ENCODE measurements at places on chromosomes 6 and 20.

DNA sequence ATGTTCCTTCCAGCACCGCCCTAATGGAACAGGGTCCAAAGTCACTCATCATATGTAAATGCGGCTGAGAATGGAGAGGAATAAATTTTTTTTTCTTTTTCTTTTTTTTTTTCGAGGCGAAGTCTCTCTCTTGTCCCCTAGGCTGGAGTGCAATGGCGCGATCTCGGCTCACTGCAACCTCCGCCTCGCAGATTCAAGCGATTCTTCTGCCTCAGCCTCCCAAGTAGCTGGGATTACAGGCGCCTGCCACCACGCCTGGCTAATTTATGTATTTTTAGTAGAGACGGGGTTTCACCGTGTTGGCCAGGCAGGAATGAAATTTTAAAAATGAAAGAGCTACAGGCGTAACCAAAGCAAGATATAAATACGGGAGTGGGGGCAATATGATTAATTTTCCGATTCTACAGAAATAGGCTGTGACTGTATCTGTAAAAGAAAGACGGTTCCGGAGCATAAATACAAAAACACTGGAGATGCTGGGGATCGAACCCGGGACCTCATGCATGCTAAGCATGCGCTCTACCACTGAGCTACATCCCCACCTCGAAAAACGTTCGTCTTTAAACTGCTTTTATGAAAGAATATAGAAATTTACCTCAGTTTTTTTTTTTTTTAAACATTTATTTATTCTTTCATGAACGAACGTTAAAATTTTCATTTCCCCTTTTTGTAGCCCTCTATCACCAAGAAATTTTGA, 132.2 kb downstream of the GPX5 start:
- DNase-seq = no peak

GRCh38 chr6:39313526-39314272, 520 bp downstream of the KCNK17 start:
- no peak for DNase-seq

DNA sequence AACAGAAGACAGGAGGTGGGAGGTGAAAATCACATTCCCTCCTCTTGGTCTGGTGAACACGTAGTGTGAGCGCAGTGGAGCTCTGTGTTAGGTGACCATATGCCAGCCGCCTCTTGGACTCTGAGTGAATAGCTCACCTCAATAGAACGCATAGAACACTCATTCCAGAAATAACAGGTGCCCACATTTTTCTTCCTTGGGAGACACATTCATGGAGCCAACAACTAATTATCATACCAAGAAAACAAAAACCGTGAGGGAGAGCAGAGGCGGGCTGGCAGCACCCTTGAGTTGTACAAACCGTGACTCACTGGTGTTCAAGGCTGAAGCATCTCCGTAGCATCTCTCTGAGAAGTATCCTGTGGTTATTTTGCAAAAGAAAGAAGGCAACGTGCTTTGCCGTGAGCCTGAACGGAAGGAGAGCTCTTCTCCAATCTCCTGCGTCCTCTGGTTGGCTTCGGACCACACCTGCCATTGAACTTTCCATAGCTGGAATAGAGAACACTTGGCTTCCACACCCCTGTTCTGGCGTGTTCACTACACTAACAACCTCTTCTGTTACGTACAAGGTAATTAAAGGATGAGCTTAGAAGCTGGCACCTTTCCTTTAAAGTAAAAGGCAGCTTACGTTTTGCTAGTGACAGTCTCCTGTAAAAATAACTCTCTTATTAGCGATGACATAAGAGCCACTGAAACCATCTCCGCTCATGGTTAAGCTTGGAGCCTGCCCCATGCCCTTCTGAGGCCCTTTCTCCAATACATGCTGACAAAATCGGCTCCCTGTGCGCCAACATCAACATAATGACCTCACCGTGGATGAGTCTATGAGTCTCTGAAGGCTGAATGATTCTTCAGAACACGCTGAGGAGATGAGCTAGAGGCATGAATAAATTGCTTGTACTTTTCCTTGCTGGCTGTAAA, 30.2 kb upstream of the SGK1 start:
- peak; percentile 85 for DNase-seq

- DNase-seq = no peak
Observed at GRCh38 chr6:15282334-15282733, 36.5 kb downstream of the JARID2 start.

DNA sequence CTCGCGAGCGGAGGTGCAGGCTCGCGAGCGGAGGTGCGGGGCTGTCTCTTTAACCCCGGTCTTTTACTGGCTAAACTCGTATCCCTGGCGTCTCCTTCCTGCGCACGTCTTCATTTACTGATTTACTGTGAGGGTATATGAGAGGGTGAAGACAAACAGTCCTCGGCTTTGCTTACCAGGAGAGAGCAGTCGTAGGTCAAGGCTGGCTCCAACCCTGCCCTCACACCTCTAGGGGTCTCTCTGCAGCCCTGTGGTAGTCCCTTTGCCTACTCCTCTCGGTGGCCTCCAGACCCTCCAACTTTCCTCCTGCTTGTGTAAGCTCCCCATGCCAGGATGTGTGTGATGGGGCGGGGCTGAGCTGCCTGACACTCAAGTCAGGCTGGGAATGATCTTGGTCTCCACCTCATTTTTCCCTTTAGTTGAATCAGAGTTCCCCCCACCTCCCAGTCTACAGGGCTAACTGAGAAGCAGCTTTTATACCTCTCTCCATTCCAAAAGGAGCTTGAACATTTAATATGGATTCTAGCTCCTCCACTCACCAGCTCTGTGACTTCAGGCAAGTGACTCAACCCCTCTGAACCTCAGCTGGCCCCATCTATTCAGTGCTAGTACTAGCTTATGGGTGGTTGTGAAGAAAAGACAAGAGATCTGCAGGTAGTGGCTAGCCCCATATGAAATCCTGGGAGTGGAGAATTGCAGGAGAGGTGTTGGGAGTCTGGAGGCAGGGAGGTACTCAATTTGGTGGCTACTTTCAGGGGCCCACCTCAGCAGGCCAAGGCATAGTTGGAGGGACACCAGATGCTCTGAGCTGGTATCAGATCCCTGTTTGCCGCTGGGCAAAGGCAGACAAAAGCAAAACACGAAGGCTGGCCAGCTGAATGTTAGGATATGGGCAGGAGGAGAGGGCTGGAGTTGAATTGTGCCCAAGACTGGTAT, 902 bp downstream of the SLC29A1 start:
- no peak for DNase-seq

DNA sequence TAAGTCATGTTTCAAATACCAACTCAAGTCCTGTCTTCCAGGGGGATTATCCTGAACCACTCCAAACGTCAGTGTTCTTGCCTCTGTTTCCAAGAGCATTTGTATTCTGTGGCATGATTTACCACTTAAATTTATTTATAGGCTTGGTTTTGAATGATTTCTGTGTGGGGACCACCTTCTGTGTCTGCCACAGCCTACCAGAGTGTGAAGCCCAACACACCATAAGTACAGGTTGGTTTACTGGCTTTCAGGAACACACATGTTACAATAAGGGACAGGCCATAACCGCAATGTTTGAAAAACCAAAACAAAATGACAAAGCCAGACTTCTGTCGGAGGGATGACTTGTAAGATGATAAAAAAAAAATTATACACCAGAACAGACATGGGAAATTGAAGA, 56.5 kb upstream of the MAP3K7 start:
- DNase-seq = no peak

DNA sequence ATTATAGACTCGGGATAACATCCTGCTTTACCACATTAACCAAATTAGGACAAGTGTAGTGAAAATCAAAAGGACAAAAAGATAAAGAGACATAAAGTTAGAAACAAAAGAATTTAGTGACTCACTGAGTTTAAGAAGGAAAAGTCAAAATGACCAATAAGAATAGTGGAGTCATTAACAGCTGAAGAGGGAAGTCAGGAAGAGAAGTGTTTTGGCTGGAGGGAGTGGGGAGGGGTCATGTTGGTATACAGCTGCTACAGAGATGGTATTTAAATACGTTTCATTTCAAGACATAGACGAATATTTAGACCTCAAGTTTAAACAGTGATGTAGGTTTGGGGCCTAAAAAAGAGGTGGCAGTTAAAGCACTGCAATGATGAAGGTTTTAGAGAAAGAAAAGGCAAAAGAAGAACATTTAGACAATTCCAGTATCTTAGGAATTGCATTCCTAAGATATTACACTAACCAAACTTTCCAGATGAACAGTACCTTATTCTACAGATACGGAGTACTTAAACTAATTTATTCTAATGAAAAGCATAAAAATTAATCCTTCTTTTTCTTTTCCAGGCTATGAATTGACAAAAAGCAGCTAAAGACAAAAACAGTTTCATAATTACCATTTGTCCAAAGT, 10.6 kb downstream of the FKBP5 start:
- DNase-seq = no peak

- DNase-seq = no peak
Observed at GRCh38 chr6:154705471-154706113, 27.6 kb upstream of the SCAF8 start.

DNA sequence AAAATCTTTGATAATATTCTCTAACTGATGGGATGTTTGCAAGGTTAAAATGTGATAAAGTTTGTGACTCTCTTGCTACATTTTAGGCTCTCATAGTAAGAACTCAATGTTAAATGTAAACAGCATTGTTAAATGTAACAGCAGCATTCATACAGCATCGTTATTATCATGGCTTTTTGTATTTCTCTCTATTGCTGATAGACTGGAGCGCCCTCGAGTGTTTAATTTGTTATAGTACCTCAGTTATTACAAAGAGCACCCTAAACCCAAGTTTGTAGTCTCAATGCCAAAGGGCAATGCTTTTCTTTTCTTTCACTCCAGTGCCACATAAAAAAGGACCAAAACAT, 14.9 kb upstream of the TTPAL start:
- no peak for DNase-seq

DNA sequence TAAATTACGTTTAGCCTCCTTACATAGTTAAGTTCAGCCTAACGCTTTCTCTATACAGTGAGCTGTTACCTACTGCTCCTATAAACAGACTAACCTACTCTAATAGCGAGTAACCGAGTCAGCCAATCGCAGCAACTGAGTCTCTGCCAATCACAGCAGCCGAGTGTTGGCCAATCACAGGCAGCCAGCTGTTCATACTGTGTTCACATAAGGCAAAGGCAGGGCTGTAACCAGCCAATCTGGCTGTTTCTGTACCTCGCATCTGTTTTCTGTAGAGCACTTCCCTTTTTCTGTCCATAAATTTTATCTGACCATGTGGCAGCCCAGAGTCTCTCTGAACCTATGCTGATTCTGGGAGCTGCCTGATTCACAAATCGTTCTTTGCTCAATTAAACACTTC, 263.9 kb upstream of the JARID2 start:
- DNase-seq = no peak

DNA sequence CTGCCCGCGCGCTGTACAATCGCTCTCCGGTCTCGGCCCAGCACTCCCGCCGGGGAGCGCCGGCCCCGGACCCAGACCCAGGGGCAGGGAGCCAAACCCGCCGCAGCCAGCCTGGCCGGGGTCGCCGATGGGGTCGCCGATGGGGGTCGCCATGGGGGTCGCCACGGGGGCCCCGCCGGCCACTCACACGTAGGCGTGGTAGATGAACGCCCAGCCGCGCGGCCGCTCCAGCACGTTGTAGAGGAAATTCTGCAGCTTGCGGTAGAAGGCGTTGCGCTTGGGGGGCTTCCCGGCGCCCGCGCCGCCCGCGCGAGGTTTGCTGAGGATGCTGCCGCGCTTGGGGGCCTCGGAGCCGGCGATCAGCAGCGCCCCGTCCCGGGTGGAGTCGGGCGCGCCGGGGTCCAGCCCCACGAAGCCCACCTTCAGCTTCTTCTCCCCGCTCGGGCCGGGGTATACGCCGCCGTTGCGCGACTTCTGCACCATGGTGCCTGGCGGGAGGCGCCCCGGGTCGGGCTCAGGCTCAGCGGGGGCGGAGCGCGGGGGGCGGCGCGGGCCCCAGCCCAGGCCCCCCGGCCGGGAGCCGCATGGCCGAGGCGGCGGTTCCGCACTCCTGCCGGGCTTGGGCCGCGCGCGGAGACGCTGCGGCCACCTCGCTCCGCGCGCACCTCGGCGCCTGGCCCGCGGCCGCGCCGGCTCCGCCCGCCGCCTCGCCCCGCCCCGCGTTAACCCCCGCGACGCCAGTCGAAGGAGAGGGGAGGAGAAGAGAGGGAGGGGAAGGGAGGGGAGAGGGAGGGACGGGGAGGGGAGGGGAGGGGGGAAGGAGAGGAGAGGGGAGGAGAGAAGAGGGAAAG, at the start of gene KCNQ2:
TSS of gene KCNQ2 (minus strand) at position 675 of the 851 bp plus-strand sequence. CDS start at position 483, 192 bp downstream.
- no peak for DNase-seq

GRCh38 chr6:20542927-20543602, 8.8 kb downstream of the CDKAL1 start:
- no peak for DNase-seq

GRCh38 chr6:24927985-24928745, 7.6 kb downstream of the RIPOR2 start:
- no peak for DNase-seq

GRCh38 chr20:31707994-31708735, 14.5 kb downstream of the BCL2L1 start:
- peak; percentile 62 for DNase-seq

DNA sequence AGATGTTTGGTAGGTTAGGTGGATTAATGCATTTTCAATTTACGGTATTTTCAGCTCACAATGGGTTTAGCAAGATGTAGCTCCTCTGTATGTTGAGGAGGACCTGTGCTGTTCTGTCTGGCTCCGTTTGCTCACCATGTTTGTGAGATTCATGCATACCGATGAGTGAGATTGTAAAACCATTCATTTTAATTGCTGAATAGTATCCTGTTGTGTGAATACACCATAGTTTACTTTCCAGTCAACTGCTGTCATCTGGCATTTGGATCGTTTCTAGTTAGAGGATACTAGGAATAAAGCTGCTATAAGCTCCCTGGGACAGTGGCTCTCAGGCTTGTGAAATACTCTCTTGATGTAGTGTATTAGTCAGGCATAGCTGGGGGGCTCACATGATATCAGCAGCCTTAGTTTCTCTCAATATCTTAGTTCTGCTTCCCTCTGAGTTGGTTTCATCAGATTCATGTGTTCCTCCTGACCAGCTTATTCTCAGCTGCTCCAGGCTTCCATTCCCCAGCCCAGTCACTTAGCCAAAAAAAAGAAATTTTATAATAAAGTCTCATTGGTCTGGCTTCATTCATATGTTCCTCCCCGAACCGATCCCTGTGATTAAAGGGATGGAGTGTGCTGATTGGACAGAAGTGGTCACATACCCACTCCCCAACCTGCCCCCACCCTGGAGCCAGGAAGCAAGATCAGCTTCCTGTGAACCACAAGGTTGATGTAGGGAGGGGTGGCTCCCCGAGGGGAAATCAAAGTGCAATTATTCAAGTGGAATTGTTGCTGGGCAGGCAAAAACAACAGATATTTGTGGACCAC, 10.9 kb upstream of the B4GALT5 start:
- peak; percentile 67 for DNase-seq

DNA sequence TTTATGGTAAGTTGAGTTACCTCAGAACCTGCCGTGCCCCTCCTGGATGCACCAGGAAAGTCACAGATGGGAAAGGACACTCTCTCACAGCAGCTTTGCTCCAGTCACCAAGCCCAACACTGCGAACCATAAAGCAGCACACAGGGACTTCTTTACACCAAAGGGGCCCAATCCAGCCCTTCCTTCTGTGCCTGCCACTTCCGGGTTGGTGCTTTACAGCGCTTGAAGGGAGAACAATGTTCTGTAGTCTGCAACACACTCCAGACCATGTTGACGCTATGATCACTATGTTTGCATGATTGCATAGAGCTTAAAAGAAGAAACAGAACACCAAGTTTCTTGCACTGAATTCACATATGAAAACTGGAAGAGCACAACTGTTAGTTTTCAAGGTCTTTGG, 57.1 kb downstream of the SERAC1 start:
- DNase-seq = no peak

GRCh38 chr6:17454316-17455005, 61.1 kb downstream of the CAP2 start:
- DNase-seq = no peak
